ENCODE measurements at places on chromosomes 12 and 14.
A peak's percentile ranks its signal among the peaks of the same experiment; 100 is the strongest.

DNA sequence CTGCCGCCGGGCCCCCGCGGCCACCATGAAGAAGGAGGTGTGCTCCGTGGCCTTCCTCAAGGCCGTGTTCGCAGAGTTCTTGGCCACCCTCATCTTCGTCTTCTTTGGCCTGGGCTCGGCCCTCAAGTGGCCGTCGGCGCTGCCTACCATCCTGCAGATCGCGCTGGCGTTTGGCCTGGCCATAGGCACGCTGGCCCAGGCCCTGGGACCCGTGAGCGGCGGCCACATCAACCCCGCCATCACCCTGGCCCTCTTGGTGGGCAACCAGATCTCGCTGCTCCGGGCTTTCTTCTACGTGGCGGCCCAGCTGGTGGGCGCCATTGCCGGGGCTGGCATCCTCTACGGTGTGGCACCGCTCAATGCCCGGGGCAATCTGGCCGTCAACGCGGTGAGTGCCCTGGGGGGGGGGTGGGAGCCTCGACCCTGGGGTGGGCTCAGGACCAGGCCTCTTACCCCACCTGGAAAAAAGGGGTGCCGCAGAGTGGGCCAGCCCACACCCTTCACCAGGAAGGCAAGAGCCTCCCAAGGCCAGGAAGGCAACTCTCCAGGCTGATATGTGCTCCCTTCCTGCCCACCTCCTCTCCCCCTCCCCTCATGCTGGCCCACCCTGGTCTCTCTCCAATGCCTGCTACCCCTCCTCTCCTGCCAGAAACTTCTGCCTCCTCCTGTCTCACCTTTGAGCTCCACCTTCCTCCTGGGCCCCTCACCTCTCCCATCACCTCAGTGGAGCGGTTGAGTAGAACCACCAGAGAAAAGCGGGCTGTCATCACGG lies 507 bp downstream of the AQP5 start:
- DNase-seq = no peak

DNA sequence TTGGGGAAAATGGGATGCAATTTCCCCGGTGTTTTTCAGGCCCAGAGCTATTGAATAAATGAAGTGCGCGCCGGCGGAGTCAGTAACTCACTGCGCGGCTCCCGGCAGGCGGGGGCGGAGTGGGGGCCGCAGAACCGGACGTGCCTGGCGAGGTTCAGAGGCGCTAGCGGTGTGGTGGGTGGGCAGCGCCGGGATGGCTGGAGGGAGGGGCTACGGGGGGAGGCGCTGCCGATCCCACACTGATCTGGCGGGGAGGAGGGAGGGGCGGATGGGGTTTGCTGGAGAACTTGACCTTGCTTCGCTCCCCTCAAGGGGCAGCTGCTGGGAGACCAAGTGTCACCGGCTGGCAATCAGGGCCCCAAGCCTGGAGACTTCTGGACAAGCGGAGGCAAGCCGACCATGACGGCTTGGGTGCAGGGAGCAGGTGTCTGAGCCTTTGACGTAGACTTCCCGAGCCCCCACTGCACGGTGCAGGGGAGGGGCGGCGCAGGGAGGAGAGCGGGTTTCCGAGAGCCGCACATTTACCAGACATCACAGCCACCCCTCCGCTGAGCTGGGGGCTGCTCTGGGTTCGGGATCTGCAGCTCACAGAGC lies 174.1 kb upstream of the RTL1 start:
- no peak for DNase-seq

DNA sequence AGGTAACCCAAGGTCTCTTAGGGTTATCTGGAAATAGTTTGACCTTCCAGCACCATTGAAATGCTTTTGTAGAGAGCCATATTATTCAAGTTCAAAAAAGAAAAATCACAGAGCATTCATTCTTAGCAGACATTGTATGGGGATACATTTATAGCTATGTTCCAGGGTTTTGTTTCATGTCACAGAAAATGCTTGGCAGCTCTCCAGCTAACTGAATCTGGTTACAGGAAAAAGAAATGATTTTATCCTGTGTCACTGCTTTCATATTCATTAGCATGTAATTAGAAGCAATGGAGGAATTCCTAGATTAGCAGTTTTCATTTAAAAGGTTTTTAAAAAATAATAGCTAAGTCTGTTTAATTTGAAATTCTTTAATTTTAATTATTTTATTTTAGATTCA lies 78.9 kb downstream of the SNAPC1 start:
- DNase-seq = no peak

GRCh38 chr12:43898474-43898873 lies 62.6 kb downstream of the TMEM117 start:
- no peak for DNase-seq

- DNase-seq = no peak
Measured at GRCh38 chr12:51873251-51873994, 14.5 kb upstream of the ANKRD33 start.

DNA sequence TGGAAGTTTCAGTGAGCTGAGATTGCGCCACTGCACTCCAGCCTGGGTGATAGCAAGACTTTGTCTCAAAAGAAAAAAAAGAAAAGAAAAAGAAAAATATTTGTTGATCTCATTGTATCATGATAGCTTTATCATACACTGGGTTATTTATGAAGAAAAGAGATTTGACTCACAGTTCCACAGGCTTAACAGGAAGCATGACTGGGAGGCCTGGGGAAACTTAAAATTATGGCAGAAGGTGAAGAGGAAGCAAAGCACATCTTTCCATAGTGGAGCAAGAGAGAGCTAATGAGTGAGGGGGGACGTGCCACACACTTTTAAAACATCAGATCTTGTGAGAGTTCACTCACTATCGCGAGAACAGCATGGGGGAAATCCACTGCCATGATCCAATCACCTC lies 72.7 kb upstream of the FUT8 start:
- no peak for DNase-seq

GRCh38 chr14:56040121-56040520 lies 78.1 kb upstream of the PELI2 start:
- DNase-seq = no peak

DNA sequence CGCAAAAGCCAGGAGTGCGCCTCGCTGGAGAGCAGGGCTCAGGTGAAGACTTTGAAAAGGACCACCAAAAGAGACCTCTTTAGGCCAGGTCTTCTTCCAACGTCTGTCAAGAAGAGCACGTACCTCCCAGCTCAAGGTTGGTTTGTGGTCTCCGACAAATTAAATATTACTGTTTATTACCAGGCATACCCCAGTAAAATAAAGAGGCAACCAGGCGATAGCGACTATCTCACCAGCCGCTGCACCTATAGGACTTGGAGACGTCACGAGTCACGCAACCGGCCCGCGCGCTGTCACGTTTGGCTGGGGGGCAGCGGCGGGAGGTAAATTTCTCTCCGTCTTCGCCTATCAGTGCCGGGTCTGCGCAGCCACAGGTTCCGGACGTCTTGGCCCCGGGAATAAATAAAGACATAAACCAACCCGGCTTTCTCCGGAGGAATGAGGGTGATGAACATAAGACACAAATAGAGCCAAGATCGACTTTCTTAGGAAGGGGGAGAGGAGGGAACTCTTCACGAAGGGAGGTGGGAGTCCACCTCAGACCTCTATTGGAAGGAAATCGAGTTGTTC lies 2.0 kb upstream of the TBX5 start:
- no peak for DNase-seq

GRCh38 chr12:107079172-107080011 lies 14.0 kb downstream of the CRY1 start:
- DNase-seq = no peak

- DNase-seq = no peak
Measured at GRCh38 chr14:96920023-96920422, 122.8 kb downstream of the VRK1 start.

GRCh38 chr12:64895526-64895925 lies 71.1 kb downstream of the TBC1D30 start:
- no peak for DNase-seq

DNA sequence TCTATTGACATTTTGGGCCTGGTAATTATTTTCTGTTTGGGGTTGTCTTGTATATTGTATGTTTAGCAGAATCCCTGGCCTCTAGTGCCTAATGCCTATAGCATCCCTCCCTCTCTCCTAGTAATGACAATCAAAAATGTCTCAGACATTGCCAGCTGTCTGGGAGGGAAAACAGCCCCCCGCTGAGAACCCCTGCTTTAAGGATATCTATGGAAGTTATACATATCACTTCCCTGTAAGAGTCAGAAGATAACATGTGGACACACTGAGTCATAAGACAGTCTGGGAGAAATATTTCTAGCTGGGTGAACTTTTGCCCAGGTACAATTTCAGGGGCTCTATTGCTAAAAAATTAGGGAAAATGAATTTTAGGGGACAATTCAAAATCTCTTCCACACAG lies 255.0 kb downstream of the PAWR start:
- no peak for DNase-seq

GRCh38 chr12:19752712-19753111 lies 313.4 kb downstream of the AEBP2 start:
- no peak for DNase-seq

DNA sequence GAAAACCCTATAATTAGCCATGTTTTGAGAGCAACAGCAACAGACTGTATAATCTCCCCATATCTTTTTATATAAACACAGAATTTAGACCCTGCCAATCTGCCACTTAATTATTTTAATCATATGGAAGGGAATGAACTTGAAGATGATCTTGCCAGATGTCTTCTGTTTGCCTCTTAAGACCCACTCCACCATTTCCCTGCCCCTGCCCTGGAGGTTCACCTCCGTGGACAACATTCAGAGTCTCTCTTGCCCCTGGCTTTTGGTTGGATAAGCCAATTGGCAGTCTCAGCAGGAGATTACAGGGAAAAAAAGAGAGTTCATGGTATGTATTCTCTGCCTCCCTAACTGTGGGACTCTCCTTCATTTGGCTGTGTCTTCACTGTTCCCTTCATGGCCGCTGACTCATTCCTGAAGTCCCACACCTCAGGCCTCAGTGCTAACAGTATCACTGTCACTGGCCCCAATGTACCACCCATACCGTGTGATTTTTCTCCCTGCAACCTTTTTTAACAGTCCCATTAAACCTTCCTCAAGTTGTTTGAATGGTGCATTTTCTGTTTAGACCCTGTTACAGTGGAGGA lies 184.8 kb downstream of the PIK3C2G start:
- no peak for DNase-seq

DNA sequence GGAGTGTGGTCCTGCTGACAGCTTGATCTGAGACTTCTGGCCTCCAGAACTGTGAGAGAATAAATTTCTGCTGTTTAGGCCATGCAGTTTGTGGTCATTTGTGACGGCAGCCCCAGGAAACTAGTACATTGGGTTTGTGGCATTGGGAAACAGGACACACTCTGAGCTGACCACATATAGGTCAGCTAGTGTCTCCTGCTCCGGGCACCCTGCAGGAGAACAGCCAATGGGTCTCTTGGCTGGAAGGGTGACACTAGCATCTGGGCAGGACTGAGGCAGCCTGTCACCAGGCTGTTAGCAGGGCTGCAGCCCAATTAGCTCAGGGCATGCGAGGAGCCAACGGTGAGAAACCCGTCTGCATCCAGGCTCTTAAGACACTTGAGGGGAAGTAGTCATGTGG lies 83.2 kb downstream of the PITPNM2 start:
- DNase-seq = no peak

- peak; percentile 81 for DNase-seq
Measured at GRCh38 chr12:124906606-124907261, 7.7 kb downstream of the UBC start.

GRCh38 chr14:92686900-92687427 lies 61.5 kb downstream of the LGMN start:
- peak; percentile 71 for DNase-seq

- no peak for DNase-seq
Measured at GRCh38 chr12:123094349-123095077, 56.4 kb downstream of the PITPNM2 start.

DNA sequence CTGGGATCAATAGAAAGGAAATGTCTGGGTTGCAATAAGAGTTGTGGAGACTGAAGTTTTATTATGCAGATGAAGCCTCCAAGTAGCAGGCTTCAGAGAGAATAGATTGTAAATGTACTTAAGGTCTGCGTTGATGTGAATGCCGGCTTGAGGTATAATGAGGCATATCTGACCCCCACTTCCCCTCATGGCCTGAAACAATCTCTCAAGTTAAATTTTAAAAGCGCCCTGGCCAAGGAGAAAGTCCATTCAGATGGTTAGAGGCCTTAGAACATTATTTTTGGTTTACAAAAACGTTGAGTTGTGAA lies 28.3 kb upstream of the HIGD1C start:
- DNase-seq = no peak

GRCh38 chr12:1041478-1041877 lies 50.5 kb downstream of the ERC1 start:
- DNase-seq = no peak

DNA sequence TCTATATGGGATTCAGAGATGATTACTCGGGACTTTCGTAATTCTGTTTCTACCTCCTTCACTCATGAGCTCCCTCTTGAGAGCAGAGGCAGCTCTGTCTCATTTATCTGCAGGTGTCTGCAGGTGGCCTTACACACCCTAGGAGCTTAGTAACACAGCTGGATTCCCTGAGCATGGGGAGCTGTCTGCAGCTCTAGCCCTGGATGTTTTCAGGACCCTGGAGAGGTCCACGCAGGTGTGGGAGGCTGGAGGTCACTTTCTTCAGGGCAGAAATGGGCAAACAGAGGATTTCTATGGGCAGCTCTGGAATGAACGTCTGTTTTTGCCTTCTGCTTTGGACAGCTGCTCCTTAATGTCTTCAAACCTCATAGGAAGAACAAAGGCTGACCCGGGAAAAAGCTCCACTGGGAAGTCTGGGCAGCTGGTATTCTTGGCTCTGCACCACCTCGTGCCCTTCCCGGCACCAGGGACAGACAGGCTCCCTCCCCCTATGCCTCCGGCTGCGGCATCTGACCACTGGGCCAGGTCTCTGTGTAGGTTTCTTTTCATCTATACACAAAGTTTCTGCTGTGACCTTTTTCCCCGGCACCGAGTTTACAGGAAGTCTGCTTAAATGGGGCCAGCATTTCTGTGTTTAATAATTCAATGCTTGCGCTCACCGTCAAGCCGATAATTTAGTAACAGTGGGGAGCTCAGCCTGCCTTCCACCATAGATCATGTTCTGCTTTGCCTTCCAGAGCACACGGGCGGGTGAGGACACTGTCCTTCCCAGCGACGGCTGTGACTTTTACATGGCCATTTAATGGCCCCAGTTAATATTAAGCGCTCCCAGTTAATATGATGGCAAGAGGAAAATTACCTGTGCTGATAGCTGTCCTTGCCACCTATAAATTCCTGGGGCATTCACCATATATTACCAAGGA lies 320.2 kb upstream of the SFSWAP start:
- no peak for DNase-seq

Measured in activated CD4-positive, alpha-beta T cell treated with anti-CD3 and anti-CD28 coated beads for 4 hours (primary cell).